Activated naive CD4-positive, alpha-beta T cell treated with anti-CD3 and anti-CD28 coated beads, Interleukin-2, amount 10 ng/mL, durations not matched to agents 7 days and 5 days (primary cell): ENCODE measurements at places on chromosomes 7 and 10.

DNA sequence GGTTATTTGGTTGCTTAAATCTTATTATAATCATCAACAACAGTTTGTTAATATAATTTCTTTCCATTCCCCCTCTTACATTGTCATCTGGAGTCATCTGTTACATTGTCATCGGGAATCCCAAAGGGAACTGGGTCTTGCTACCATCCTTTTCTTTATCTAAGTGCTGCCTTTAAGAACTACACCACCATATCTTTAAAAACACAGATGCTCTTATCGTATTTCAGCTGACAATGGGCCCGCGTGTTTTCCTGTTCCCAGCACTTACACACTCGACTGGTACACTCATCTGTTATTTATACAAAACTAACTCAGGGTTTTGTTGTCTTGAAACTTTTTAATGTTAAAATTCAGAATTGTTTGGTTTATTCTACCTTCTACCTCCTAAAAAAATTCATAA, 256.2 kb upstream of the MGMT start:
- no peak for DNase-seq

- DNase-seq: no peak
These were observed 6.4 kb downstream of the GCK start for GRCh38 chr7:44182827-44183226.

GRCh38 chr10:28248092-28248491, 54.8 kb downstream of the MPP7 start:
- DNase-seq: no peak

DNA sequence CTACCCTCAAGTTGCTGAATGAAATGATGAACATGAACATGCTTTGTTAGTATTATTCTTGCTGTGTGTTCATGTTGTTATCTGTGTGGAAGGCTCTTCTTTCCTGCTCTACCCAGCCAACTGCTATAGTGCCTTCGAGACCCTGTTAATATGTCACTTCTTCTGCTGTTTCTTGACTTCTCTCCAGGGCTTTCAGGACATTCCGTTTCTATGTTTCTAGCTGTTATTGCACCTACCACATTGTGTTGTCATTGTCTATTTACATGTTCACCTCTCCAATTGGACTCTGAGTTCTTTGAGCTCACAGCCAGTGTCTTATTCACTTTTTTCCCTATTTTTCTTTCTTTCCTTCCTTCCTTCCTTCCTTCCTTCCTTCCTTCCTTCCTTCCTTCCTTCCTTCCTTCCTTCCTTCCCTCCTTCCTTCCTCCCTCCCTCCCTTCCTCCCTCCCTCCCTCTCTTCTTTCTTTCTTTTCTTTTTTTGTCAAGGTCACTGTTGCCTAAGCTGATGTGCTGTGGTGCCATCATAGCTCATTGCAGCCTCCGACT, 40.4 kb downstream of the BAMBI start:
- no peak for DNase-seq

GRCh38 chr7:100852048-100852872, at the start of gene SLC12A9:
Gene SLC12A9 (plus strand): TSS chr7:100852713. CDS start chr7:100854198, 1,485 bp downstream.
- DNase-seq: peak; percentile 93

DNA sequence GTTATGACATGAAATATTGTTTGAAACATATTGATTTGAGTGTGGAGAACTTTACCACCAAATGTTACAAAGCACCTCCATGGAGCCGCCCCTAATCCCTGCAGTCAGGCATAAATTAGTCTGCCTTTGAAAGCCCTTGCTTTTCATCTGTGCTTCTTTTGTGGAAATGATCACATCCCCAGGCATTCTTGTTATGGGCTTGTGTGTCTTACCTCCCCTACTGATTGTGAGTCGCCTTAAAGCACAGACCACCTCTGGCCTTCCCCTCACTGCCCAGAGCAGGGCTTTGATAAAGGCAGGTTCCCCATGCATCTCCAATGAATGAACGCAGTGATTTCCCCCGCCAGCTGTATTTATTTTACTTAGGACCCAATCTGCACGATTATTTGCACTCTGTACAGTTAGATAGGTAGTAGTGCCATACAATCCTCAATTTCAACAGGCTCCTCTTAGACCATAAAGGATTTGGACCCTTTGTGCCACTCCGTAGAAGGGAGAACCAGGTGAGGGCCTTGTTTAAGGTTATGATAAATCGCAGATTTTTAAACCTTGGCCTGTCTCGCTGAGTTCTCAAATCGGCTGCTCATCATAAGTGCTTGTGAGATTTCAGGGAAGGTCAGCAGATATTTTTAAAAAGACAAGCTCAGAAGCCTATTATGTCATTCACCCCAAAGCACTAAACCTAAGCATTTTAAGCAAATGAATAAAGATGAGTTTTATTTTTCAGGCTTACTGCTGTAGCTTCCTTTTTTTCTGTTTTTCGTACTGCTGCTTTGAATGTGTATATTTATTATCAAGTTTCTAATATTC, 107.8 kb downstream of the CUBN start:
- DNase-seq: no peak

GRCh38 chr10:97780841-97781617, 9.2 kb upstream of the SFRP5 start:
- no peak for DNase-seq

DNA sequence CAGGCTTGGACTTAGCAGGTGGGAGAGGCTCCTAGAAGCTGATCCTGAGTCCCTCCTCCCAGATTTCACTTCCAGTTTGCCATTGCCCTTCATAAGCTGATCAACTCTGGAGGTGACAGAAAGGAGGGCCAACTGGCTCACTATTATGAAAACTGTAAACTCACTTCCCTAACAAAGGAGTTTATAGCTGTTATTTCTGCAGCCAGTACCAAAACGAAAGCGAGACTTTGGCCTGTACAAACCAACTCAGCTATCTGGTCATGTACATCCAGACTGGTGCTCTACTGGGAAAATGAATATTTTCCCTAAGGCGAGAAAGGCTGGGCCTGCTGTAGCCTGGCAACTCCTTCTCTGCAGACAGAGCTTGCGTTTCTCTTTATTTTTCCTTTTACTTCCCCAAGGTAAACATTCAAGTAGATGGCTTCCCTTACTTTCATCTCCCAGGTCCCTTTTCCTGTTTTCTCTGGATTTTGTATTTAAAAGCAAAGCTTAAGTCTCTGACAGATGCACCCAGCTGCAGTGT, 54.7 kb downstream of the GALNT17 start:
- no peak for DNase-seq

DNA sequence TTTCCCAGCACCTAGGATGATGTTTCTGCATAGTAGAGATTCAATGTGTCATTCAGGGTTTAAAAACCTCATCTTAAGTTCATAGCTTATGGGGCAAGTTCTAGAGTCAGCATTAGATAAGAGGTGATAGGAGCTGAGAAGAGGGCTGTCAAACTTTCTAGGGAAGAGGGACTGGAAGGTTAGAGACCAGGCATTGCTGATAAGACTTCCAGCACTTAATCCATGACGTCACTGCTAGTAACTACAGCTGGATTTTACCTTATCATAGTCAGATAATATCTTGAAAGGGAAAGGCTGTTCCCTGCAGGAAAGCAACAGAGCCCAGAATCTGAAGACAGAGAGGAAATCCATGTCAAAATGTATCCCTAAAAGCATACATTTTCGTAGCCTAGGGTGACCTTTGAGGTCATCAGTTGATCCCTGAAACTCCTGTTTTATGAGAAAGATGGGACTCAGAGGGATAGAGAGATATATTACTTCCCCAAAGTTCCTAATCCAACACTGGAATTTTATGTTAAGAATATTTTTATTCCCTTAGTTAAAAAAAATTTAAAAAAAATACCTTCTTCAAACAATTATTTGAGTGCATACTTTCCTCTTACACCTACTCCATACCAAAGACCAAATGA, 3.3 kb upstream of the CPED1 start:
- DNase-seq: no peak
